ENCODE measurements at places on chromosomes 4 and X.

- no peak for DNase-seq
Measured at GRCh38 chr4:186264660-186265059, 1.3 kb upstream of the F11 start.

DNA sequence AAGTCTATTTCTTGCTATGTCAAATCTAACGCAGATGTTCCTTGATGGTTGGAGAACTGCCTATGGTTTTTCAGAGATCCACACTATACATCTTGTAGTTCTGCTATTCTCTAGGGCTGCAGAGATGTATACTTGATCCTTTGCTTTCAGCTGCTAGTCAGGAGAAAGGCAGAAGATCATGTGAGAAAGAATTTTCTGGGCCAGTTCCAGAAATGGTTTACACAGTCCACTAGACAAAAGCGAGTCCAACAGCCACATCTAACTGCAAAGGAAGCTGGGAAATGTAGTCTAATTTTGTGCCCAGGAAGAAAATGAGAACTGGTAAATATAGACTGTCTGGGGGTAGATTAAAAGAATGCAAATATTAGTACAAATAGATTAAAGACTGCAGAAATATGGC lies 394.3 kb upstream of the SLIT2 start:
- no peak for DNase-seq

DNA sequence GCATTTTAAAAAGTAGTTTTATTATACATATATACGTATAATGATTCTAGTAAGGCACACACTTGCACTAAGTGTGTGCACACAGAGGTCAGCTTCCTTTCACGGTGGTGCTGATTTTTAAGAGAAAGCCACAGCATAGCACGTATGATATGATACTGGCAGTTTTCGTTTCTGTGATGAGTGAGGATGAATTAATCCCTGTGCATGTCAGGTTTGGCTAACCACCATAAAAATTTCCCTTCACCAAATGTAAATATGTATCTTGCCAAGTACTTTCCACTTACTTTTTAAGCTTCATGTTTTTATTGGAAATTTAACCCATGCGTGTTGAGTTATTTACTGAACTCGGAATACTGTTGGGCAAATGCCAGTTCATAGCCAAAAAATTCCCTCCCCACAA lies 84.6 kb downstream of the SYNPO2 start:
- no peak for DNase-seq

- no peak for DNase-seq
Measured at GRCh38 chr4:82484996-82485783, 54.8 kb downstream of the ENOPH1 start.

DNA sequence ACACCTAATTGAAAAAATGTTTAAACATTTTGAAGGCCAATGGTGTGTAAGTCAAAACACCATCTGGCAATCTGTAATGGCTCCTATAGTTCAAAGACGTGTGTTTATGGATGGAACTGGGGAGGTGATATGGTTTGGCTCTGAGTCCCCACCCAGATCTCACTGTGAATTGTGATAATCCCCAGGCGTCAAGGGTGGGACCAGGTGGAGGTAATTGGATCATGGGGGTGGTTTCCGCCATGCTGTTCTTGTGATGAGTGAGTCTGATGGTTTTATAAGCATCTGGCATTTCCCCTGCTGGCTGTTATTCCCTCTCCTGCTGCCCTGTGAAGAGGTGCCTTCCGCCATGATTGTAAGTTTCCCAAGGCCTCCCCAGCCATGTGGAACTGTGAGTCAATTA lies 52.2 kb downstream of the ADRA2C start:
- no peak for DNase-seq

GRCh38 chr4:128847082-128847724 lies 37.7 kb downstream of the JADE1 start:
- DNase-seq, result no peak

DNA sequence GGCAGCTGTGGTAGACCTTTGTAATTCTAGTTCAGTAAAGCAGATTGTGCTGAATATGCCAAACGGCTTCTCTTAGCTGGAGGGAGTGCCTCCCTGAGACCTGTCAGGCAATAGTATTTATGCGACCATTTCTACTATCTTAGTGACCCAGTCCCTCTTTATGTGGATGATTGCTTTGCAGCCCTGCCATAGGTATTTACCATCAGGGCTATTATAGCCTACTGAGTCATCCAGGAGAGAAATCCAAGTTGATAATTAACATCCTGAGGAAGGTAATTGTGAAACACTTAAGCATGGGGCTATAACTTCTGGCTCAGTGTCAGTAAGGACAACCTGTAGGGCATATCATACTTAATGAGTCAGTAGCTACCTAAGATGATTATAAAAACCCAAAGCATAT lies 103.9 kb upstream of the MAOA start:
- DNase-seq, result peak; percentile 7

DNA sequence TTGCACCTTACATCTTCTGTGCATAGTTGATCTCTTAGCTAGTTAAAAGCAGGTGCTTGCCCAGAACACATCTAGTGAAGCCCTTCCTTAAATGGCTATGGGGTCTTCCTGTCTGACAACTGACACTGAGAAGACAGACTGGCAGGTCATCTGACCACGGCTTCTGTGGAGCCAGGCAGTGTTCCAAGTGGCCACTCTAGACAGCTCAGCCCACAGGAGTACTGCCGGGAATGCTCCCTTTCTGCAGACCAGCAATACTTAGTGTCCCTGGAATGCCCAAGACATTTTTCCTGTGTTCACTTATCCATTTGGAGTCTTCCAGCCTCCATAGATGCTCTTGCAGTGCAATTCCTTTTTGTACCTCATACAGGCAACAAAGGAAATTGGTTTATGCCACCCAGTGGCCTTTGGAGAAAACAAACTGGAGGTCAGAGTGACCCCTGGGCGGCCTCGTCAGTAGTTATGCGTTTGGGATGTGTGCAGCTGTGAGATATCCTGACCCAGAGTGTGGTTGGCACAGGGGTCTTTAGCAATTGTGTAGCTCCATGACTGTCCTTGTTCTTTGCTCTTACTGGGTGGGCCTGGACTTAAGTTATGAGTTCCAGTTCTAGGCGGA lies 335.5 kb downstream of the ARHGAP10 start:
- DNase-seq, result no peak

GRCh38 chrX:121084903-121085611 lies 37.6 kb downstream of the GLUD2 start:
- DNase-seq, result no peak

DNA sequence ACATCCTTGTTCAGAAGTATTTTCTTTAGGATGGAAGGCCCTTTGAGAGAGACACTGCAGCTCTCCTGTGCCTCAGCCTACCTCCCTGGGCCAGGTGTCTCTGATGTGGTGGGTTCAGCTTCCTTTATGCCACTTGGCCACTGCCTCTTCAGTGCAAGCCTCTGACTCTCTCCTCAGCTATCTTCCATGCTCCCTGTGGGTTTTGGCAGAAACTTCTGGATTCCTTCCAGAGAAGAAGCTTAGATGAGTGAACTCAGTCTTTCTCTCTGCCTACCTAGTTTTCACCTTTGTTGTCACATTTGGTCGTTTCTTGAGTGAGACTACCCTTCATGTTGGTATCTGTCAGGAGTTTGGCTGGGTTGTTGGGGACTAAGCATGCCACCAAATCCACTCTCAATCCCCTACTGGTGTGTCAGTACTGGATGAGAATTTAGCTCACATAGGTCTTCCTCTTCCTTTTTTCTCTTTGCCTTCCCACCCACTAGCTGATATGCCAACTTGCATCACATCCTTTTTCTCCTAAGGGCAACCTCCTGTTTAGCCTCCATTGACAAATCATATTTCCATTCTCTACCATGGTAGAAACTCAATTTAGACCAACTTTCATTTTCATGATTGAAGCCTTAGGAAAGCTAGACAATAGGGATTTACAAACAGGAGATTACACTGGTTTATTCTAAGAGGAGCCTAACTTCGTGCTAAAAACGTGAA lies 32.0 kb downstream of the IL15 start:
- DNase-seq, result no peak

DNA sequence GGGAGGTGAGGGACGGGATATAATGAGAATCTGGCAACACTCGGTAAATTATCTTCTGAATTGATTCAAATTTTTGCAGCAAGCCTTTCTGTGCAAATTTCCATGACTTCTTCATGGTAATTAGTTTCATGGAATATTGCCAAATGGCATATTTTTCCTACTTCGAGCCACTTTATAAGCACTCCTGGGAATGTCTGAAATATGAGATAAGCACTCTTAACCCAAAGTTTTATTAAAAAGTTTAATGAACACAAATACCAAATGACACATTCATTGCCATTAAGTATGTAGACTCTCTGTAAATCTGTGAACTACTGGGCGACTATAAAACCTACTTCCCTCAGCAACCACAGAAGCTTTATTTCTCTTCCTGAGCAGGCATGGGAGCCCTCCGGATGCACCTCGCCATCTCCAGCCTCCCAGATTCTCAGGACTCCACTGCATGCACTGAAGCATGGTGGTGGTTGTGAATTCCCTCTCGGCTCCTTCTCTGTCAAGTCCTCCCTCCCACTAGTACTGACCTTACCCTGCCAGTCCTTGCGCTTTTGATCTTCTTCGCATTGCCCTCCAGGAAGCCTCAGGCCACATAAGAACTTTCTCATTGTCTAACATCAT lies 154.4 kb upstream of the RPL34 start:
- DNase-seq, result no peak

- no peak for DNase-seq
Measured at GRCh38 chrX:111309083-111309482, 38.8 kb upstream of the CAPN6 start.

DNA sequence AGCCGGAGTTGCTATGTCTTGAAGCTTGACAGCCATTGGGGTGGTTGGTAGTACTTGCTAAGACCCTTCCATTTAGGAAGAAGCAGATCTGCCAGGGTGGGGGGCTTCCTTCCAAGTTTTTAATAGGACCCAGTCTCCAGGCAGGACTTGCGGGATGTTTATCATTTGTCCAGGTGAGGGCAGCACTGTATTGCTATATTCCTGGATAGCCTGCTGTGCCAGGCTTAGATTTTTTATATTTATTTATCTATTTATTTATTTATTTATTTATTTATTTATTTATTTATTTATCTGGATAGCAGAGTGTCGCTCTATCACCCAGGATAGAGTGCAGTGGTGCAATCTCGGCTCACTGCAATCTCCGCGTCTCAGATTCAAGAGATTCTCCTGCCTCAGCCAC lies 87.4 kb upstream of the CT45A1 start:
- peak; percentile 29 for DNase-seq

DNA sequence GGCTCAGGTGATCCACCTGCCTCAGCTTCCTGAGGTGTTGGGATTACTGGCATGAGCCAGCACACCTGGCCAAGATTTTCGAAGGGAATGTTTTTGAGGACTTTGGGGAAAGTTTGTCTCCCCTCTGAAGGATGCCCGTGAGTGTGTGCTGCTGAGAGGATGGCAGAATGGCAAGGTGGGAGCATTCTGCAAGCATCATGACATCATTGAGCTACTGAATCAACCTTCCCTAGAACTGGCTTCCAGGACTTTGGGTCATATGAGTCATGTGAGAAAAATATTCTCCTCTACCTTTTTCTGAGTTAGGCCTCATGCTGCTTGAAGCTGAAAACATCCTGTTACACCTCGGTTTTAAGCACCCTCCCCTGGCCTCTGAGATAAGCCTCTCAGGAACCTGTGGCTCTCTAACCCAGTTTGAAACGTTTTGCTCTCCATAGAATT lies 31.0 kb downstream of the TMEM131L start:
- DNase-seq, result peak; percentile 3

GRCh38 chrX:74980802-74981201 lies 55.5 kb upstream of the NEXMIF start:
- DNase-seq, result no peak

DNA sequence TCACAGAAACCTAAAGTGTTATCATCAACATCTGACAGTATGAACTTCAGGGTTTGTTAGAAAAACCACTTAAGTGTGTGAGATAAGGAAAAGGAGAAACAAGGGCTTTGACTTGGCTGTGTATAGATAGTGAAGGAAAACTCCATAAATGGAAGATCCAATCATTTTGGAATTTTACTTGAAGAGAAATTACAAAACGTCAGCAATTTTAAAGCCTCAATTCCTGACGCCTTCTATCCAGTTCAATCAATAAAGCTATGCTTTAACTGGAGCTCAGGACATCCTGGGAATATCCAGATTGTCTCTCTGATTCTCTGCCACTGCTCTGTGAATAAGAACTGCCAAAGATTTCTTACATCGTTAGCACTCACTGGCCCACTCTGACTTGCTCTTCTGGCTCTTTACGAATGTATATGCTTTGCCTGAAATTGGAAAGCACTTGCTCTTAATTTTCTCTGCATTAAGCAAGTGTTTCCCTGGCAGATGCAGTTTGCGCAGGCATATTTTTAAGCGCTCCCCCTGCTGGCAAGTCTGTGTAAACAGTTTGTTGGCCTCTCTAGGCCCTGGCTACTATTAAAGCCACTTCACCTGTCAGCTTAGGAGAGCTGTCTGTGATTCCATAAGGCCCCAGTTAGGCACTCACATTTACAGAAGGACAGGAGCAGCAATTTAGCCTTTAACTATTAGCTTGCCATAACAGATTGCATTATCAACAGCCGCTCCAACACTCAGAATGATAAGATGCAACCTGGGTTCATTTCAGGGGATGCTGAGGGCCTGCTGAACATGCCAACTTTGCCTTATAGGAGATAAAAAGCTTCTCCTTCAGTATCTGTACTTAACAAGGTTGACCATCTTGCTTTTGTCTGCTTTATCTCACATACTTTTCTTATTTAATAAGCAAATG lies 251.4 kb upstream of the DDX53 start:
- peak; percentile 6 for DNase-seq

GRCh38 chr4:110107866-110108265 lies 90.5 kb downstream of the ELOVL6 start:
- no peak for DNase-seq

GRCh38 chrX:110920991-110921390 lies 125.4 kb upstream of the CHRDL1 start:
- DNase-seq, result no peak

- DNase-seq, result no peak
Measured at GRCh38 chr4:40253906-40254305, 57.1 kb downstream of the RHOH start.

DNA sequence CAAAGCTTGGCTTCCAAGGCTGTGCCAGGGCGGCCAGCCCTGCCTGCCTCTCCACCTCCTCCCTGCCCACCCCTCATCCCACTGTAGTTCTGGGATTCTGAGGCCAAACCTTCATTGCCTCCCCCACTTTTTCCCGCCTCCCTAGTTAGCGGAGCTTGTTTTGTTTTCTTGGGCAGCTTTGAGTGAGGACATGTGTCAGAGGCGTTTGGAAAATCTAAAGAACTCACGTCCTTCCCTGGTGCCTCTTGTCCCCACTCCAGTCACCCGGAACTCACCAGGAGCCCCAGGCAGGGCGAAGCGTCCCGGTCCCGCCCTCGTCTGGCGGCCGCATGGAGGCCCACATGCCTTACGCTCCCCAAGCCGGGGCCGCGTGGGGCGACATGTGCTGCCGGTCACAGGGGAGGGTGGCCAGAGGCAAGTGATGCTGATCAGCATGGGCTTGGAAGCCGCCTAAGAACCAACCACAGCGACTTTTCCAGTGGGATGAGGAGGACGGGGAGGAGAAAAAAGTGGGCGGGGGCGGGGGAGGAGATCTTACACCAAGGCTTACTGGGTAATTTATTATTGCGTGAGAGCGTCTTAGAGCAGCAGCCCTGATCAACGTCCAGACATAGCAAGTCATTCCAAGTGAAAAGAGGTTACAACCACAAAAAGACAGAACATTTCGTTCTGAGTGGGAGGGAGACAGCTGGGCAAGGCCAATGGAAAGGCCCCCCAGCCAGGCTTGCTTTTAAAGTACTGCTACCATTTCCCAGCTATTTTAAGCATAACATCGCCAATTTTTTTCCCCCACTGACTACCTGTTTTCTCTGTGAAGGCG lies 48.5 kb downstream of the PRPS1 start:
- peak; percentile 88 for DNase-seq

All from A549 (cell line).